ENCODE measurements at places on chromosomes 12 and 14. TPM values are rescaled to one million over a fixed set of nuclear protein-coding genes. Genes with fewer than 3 reads are reported as not detected.

Gene DNM1L
- total RNA-seq: 66.2 TPM

Gene PDZRN4
- total RNA-seq: 2.1 TPM

Gene TMCC3
- total RNA-seq: 14.7 TPM

Gene TTC9
- 5.2 TPM for total RNA-seq

Gene GPR68
- 1.7 TPM for total RNA-seq

Gene KRT73
- not detected for total RNA-seq

DNA sequence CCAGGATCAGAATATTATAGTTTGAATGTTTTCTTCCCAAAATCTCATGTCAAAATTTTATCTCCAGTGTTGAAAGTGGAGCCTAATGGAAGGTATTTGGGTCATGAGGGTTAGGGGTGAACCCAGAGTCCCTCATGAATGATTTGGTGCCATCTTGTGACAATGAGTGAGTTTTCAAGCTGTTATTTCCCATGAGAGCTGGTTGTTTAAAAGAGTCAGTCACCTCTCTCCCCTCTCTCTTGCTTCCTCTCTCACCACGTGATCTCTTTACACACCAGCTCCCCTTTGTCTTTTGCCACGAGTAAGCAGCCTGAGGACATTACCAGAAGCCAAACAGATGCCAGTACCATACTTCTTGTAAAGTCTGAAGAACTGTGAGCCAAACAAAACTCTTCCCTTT lies 561.6 kb downstream of the RERGL start:
- DNase-seq: no peak
- H3K4me1 ChIP-seq: no peaks in the 10 kb centered on the region
- no peaks in the 10 kb centered on the region for H3K27me3 ChIP-seq
- no peak overlapping the region for H3K27ac ChIP-seq
- no peak overlapping the region for H3K4me3 ChIP-seq
- H3K36me3 ChIP-seq: no peaks in the 10 kb centered on the region

GRCh38 chr12:31835276-31835882 lies 106.6 kb upstream of the AMN1 start:
- no peaks in the 10 kb centered on the region for H3K36me3 ChIP-seq
- H3K27ac ChIP-seq: no peak overlapping the region
- H3K4me3 ChIP-seq: no peak overlapping the region
- H3K4me1 ChIP-seq: no peaks in the 10 kb centered on the region

- H3K27ac ChIP-seq: no peak overlapping the region
- no peaks in the 10 kb centered on the region for H3K36me3 ChIP-seq
- H3K4me1 ChIP-seq: peaks cover 4% of the 10 kb centered on the region
- no peaks in the 10 kb centered on the region for H3K27me3 ChIP-seq
These were observed 52.7 kb downstream of the ERH start for GRCh38 chr14:69345402-69345801.

GRCh38 chr12:24928131-24928530 lies 20.8 kb downstream of the BCAT1 start:
- no peak overlapping the region for H3K4me3 ChIP-seq
- H3K36me3 ChIP-seq: no peaks in the 10 kb centered on the region
- H3K27ac ChIP-seq: no peak overlapping the region

DNA sequence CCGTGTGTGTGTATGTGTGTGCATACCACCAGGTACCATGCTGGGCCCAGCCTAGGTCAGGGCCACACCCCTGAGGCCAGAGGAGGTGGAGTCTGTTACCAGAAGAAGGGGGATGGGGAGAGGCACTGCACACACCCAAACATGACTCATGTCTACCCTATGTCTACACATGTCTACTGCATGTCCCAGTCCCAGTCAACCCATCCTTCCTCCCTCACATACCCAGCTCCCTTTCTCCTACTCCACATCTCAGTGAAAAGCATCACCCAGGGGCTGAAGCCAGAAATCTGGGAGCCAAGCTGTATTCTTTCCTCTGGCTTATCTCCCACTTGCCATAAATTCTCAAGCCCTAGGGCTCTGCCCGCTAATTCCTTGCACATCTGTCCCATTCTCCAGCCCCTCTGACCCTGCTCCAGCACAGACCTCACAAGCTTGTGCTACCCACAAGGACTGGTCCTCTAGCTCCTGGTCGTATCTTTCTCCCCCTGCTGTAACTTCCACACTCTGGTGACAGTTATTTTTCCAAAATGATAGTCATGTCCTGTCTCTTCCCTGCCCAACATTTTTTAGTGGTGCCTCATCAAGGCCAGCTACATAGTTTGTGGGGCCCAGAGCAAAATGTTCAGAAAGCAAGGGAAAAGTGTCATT lies 18.0 kb upstream of the APPL2 start:
- no peak for DNase-seq
- H3K4me1 ChIP-seq: no peaks in the 10 kb centered on the region
- H3K27ac ChIP-seq: no peak overlapping the region
- no peak overlapping the region for H3K4me3 ChIP-seq
- H3K36me3 ChIP-seq: no peaks in the 10 kb centered on the region

DNA sequence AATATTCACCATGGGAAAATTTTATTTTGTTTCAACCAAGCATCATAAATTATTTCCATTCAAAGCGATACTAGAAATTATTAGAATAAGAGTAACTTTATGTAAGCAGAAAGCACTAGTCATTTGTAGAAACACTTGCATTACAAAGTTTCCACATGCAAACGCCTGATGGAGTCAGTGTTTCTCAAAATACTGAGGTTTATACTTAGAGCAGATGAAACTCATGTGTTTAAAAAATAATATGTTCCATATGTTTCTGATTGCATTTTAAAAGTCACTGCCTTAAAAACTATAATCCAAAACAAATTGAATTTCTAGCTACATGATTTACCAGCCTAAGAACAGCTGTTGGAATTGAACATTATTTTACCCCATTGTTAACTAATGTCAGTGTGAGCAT lies 1246.4 kb downstream of the SLC16A7 start:
- H3K4me1 ChIP-seq: no peaks in the 10 kb centered on the region
- no peak for DNase-seq
- H3K27ac ChIP-seq: no peak overlapping the region

DNA sequence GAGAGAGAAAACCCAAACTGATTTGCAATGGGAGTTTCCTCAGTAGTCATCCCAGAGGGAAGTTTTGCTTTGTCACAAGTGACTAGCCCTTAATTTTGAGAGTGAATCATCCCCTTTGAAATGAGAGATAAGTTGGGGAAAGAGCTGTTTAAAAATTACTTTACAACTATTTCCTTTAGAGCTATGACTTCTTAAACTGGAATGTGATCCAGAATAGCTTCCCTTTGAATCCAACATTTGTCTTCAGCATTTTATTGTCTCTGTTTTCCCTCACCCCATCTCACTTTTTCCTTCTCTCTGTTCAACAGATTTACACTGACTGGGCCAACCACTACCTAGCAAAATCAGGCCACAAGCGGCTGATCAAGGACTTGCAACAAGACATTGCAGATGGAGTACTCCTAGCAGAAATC lies 109.3 kb downstream of the NAV3 start:
- no peaks in the 10 kb centered on the region for H3K4me1 ChIP-seq
- peak; percentile 14 for DNase-seq
- no peaks in the 10 kb centered on the region for H3K36me3 ChIP-seq
- H3K27me3 ChIP-seq: no peaks in the 10 kb centered on the region
- H3K4me3 ChIP-seq: no peak overlapping the region
- H3K27ac ChIP-seq: no peak overlapping the region

DNA sequence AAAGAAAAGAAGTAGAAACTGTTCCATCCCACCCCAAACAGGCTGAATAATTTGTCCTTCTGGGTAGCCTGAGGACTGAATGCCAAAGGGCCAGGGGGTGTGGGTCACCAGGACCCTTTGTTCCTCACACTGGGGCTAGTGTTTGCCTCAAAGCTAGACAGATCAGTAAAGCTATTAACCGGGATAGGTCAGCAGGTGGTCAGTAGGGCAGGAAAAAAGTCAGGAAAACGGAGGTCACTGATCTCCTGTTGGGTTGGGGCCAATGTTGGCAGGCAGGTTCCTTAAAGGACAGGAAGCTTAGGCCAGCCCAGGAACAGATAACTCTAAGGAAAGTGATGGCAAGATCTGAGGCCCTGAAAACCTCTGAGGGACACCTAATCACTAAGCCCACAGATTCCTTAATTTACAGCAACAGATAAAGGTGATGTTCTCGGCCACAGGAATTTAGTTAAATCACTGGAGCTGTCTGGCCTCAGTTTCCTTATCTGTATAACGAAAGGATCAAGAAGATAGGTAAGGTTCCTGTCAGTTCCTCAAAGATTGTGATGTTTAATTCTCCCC lies 22.7 kb upstream of the TMPO start:
- H3K4me1 ChIP-seq: no peaks in the 10 kb centered on the region
- peak overlapping the region; percentile 62 for H3K27ac ChIP-seq
- H3K4me3 ChIP-seq: no peak overlapping the region
- H3K36me3 ChIP-seq: no peaks in the 10 kb centered on the region
- H3K27me3 ChIP-seq: no peaks in the 10 kb centered on the region

DNA sequence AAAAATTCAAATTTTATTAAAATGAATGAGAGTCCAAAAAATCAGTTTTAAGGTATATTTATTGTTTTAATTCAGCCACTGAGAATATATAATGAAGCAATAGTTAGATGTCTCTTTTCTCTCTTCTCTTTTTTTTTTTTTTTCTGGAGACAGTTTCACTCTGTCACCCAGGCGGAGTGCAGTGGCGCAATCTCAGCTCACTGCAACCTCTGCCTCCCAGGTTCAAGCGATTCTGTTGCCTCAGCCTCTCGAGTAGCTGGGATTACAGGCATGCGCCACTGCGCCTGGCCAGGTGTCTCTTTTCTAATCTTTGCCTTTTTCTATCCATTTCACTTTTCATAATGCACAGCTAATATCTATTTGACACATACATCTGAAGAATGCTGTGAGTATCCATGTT lies 307.1 kb upstream of the RGS6 start:
- no peak overlapping the region for H3K27ac ChIP-seq
- DNase-seq: no peak
- no peaks in the 10 kb centered on the region for H3K36me3 ChIP-seq
- no peaks in the 10 kb centered on the region for H3K27me3 ChIP-seq

- H3K4me3 ChIP-seq: no peak overlapping the region
- DNase-seq: no peak
- no peaks in the 10 kb centered on the region for H3K4me1 ChIP-seq
- H3K36me3 ChIP-seq: no peaks in the 10 kb centered on the region
- H3K27me3 ChIP-seq: no peaks in the 10 kb centered on the region
- no peak overlapping the region for H3K27ac ChIP-seq
These were observed 24.2 kb downstream of the GLT8D2 start for GRCh38 chr12:104025771-104026170.

GRCh38 chr12:108642899-108643654 lies 9.4 kb upstream of the SELPLG start:
- peaks cover 3% of the 10 kb centered on the region for H3K36me3 ChIP-seq
- no peak overlapping the region for H3K27ac ChIP-seq
- no peak for DNase-seq
- peaks cover 14% of the 10 kb centered on the region for H3K4me1 ChIP-seq
- no peaks in the 10 kb centered on the region for H3K27me3 ChIP-seq
- H3K4me3 ChIP-seq: no peak overlapping the region

DNA sequence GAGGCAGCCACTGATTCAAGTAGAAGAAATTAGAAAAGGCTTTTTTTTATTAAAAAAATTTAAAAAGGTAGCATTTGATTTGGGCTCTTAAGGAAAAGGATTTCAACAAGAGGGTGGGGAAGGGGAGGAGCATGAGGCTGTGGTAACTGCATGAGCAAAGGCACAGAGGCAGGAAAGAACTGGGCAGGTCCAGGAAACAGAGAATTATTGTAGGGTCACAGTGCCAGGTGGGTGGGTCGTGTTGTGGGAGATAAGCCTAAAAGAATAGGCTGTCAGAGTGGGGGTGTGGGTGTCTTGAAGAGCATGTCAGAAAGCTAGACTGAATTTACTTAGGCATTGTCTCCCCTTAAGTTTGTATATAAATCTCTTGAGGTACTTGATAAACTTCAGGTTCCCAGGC lies 7.8 kb downstream of the LIMA1 start:
- H3K4me3 ChIP-seq: no peak overlapping the region
- H3K27ac ChIP-seq: peak overlapping the region; percentile 75
- no peaks in the 10 kb centered on the region for H3K36me3 ChIP-seq

- H3K4me1 ChIP-seq: no peaks in the 10 kb centered on the region
- H3K27me3 ChIP-seq: no peaks in the 10 kb centered on the region
- no peak for DNase-seq
- H3K4me3 ChIP-seq: no peak overlapping the region
These were observed 10.8 kb downstream of the DIP2B start for GRCh38 chr12:50515587-50515986.

DNA sequence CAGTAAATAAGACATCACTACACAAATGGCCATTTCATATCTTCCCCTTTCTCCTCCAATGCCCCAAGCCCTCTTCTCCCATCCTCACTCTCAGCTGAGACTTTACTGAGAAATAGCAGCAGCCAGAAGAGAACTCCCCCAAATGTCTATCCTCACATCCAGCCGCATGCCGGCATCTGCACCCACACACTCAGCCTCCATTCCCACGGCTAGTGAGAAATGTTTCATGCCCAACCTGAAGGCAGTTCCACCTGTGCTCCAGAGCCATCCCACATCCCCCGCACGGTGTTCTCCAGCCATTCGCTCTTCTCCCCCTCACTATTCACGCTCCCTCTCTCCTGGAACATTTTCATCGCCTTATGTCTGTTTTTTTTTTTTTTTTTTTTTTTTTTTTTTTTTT lies 208.7 kb upstream of the DIO3 start:
- H3K4me1 ChIP-seq: no peaks in the 10 kb centered on the region
- no peak overlapping the region for H3K4me3 ChIP-seq
- H3K27ac ChIP-seq: no peak overlapping the region
- no peaks in the 10 kb centered on the region for H3K36me3 ChIP-seq

DNA sequence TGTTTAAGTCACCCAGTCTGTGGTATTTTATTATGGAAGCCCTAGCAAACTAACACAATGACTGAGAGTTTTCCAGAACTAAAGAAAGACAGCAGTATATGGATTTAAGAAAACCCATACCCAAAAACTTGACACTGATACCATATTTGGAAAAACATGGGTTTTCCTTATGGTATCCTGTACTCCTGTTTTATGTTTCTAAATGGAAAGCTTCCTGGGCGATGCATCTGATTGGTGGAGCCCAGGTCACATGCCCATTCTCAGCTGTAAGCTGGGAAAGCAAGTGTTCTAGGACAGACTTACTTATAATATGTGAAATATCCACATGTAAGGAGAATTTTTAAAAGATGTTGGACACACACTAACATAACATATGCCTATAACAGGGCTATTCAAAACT lies 4.5 kb upstream of the RNASE4 start:
- no peak overlapping the region for H3K4me3 ChIP-seq
- H3K27ac ChIP-seq: no peak overlapping the region
- no peaks in the 10 kb centered on the region for H3K36me3 ChIP-seq
- H3K4me1 ChIP-seq: peaks cover 10% of the 10 kb centered on the region
- DNase-seq: no peak
- no peaks in the 10 kb centered on the region for H3K27me3 ChIP-seq

- DNase-seq: no peak
- H3K27me3 ChIP-seq: no peaks in the 10 kb centered on the region
- H3K4me1 ChIP-seq: no peaks in the 10 kb centered on the region
- no peaks in the 10 kb centered on the region for H3K36me3 ChIP-seq
- no peak overlapping the region for H3K27ac ChIP-seq
- no peak overlapping the region for H3K4me3 ChIP-seq
These were observed 17.2 kb upstream of the CHPT1 start for GRCh38 chr12:101680240-101680639.
